ENCODE measurements at places on chromosomes 6 and 20.

DNA sequence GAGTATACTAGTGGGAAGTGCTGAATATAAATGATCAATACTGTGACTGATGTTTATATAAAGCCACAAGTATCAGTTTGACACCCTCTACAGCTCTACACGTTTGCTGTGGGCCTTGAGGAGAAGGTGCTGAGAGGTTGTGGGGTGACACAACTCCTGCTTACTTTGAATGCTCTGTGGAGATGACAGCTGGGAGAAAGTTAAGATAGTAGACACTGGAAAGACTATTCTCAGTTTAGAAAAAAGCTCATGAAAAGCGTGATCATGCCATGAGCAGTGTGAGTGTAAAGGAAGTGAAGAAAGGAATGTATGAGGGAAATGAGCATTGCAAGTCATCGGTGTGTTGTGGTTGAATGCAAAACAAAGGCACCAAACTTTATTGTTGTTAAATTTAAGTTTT lies 215.8 kb downstream of the UTRN start:
- DNase-seq: no peak

DNA sequence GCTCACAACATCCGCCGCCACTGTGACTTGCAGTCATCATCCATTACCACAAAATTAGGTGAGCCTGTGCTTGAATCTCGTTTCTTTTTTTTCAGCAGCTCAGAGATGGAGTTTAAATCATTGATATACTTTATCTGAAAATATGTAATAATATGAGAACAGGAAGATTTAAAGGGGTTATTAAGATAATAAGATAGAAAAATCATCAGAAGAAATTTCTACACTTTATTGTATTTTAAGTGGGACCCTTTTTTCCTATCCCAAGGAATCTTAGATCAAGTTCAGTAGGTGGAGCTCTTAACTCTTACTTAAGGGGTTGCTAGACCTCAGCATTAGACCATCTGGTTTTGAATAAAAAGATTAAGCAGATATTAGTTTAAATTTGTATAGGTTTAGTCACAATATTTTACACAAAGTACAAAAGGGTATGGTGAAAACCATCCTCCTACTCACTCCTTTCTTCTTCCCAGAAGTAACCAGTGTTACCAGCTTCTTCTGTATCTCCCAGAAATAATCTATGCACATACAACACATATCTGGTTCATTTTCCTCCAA lies 9.4 kb upstream of the NCOA7 start:
- DNase-seq: no peak

GRCh38 chr6:12875051-12875450 lies 158.5 kb downstream of the PHACTR1 start:
- DNase-seq: no peak

- DNase-seq: no peak
These were observed at the start of gene FNDC1 for GRCh38 chr6:159169193-159169555. FNDC1 (plus strand) TSS chr6:159169400; CDS start chr6:159169597, 197 bp downstream.

DNA sequence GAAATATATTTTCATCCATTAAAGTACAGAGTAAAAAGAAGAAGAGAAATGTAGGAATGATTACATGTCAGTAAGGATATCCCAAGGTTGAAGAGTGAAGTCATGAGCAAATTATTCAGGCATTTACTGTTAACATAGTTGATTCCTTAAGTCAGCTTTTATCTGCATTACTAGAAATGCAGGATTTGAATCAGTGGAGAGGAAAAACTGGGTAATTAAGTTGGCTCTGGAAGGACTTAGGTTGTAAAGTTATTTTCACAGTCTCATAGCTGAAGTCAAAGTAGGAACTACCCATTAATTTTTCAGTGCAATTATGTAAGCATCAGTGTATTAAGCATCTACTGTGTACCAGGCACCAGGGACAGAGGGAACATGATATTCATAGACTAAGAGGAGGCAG lies 7.8 kb downstream of the NAA20 start:
- no peak for DNase-seq

DNA sequence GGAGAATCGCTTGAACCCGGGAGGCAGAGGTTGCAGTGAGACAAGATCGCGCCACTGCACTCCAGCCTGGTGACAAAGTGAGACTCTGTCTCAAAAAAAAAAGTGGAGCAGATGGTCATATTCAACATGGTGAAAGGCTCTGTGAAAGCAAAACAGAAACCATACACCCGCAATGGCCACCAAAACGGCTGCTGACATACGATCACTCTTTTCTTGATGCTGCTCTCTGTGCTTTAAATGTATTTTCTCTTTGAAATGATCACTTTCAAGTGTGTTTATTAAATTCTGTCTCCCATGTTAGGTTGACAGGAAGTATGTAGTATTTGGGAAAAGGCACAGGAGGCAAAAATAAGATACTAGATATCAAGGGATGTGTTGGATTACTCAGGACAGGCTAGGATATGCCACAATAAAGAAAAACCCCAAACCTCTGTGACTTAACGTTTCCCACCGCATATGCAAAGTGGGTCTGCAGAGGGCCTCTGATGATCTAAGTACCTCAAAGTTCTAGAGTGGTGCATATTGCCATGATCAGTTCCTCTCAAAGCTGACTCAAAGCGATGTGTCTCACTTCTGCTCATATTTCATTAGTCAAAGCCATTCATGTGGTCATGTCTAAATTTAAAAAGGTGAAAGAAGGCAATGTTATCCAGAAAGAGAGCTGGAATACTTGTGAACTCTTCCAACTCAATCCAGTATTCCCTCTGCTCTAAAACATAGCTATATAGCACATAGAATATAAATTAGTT lies 155.1 kb upstream of the SOX4 start:
- DNase-seq: no peak

GRCh38 chr20:4512891-4513550 lies 208.7 kb upstream of the PRND start:
- no peak for DNase-seq

DNA sequence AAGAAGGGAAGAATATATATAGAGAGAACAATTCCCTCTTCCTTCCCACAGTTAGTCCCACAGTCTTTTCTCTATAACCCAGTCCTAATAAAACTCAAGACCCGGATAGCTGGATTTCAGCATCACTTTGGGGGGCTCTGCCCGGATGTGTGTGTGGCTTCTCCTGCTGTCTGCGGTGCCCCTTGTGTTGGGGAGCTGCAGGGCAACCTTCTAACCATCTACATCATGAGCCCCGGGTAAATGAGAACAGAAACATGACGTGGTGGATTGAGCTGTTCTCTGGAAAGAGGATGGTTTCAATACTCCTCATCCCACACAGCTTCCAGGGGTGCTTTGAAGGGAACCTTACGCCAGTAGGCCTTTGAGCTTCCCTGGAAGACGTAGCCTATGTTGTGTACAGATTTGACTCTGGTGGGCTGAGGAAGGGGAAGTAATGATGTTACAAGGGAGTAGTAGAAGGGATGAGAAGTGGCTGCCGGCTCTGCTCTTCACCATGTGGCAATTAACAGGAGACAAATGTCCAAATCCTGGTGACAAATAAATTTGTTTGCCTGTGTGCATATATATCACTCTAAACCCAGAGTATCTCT lies 13.5 kb upstream of the PRDM1 start:
- no peak for DNase-seq

- no peak for DNase-seq
These were observed 294.8 kb downstream of the GMDS start for GRCh38 chr6:1950631-1951030.

DNA sequence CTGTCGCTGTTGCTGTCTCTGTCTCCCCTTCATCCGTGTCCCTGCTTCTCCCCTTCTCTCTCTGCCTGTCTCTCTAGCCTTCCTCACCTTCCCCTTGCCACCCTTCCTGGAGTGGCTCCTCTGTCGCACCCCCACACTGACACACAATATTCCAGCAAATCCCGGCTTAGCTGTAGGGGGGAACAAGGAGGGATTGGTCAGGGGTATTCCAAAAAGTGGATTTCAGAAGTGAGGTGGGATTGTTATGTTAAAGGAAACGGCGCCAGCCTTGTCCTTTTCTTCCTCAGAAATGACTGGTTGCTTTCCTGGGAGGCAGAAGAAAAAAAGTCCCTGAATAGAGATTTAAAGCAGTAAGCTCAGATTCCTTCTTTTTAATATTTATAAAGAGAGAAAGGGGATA lies 76.3 kb upstream of the SIRPA start:
- DNase-seq: no peak

DNA sequence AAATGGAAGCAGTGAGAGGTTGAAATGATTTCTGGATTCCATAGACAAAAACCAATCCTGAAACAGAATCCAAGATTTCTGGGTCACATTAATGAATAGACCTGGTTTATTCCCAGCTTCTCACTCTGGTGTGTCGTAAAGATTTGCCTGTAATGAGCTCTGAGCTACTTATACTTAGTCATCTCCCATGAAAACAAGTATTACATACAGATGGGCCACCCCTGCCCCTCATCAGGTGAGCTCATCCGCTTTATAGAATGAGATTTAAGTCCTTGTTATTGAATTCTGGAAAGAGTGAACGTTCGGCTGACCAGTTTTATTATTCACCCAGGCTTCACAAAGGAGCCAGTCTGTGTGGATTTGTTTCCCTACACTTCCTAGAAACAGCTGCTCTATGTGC lies 47.1 kb upstream of the TMEM181 start:
- no peak for DNase-seq

- DNase-seq: no peak
These were observed 143.7 kb downstream of the KLHL32 start for GRCh38 chr6:97068211-97068610.

DNA sequence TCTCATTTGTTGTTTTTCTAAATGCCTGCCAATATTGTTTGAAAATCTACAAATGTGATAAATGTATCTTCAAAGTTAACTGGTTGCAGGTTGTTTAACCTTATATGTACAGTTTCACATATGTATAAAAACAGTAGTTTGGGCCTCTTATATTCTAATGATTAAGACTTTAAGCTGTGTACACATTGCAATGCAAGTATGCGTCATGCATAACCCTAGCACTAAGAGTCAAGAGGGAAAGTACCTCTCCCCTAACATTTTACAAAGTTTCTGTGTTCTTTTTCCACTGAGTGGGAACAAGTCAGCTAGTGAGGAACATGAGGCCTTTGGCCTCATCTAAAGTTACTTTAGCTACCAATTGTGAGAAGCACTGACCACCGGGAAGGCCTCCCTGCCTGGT lies 25.7 kb upstream of the MICB start:
- DNase-seq: no peak

DNA sequence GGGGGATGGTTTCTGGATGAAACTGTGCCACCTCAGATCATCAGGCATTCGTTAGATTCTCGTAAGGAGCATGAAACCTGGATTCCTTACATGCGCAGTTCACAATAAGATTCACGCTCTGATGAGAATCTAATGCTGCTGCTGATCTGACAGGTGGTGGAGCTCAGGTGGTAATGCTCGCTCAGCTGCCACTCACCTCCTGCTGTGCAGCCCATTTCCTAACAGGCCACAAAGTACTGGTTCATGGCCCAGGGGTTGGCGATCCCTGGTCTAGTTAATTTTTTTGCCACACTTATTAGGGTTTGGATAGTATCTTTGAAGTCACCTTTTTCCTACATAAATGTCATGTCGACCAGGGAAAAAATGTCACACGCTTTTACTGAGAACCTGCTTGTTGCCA lies 96.8 kb upstream of the MLIP start:
- no peak for DNase-seq

- DNase-seq: no peak
These were observed 154.0 kb downstream of the KIF16B start for GRCh38 chr20:16419138-16419715.

DNA sequence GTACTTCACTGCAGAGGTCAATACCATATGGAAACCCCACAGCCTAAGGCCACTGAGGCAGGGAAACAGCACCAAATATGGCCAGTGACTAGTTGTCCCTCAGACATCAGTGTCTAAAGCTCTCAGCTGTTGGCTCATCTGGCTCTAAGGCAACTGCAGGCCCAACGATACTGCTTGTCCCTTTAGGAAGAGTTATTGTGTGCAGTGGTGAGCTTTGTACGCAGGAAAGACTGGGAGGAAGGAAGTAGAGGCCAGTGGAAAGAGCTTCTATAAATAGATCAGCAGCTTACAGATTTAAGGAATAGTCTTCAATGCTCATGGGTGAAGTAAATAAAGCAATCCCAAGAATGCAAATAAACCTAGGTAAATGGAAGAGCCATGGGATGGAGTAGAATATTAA lies 29.3 kb downstream of the DNAAF9 start:
- no peak for DNase-seq
